CD4-positive, alpha-beta T cell treated with Interleukin-12 subunit alpha and Interleukin-12 subunit beta, for 1 hour (primary cell): ENCODE measurements at places on chromosomes 16 and 17.
A peak's percentile ranks its signal among the peaks of the same experiment; 100 is the strongest.

DNA sequence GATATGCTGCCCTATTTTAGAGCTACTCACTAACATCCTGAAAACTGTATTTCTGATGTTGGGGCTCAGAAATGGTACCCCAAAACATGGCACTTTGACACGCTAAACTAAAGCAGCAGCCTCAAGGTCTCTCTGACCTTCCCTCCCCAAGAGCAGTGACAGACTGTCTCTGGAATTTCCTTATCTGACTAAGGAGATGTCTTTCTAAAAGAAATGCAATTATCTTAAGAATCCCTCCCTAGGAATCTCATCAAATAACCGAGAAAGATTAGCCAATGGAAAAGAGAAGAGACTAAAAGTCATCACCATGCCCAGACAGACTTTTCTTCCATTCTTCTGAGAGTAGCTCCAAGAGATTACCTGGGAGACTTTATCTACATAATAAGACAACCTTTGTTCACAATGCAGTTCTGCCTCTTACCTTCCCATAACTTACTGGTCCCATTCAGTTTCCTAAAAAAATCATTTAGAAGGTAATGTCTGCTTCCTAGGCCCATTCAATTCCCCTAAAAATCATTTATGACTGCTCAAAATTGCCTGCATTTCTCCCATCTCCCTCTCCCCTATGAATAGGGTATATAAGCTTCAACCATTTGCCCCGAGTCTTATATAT is 123.9 kb downstream of the CPPED1 start:
- no peak for DNase-seq

DNA sequence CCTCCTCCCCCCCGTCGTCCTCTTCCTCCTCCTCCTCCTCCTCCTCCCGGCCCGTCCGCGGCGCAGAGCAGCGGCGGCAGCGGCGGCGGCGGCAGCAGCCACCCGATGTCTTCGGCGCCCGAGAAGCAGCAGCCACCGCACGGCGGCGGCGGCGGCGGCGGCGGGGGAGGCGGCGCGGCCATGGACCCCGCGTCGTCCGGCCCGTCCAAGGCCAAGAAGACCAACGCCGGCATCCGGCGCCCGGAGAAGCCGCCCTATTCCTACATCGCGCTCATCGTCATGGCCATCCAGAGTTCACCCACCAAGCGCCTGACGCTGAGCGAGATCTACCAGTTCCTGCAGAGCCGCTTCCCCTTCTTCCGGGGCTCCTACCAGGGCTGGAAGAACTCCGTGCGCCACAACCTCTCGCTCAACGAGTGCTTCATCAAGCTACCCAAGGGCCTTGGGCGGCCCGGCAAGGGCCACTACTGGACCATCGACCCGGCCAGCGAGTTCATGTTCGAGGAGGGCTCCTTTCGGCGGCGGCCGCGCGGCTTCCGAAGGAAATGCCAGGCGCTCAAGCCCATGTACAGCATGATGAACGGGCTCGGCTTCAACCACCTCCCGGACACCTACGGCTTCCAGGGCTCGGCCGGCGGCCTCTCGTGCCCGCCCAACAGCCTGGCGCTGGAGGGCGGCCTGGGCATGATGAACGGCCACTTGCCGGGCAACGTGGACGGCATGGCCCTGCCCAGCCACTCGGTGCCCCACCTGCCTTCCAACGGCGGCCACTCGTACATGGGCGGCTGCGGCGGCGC is at the start of gene FOXF1:
FOXF1 (plus strand) TSS at position 63 of the 797 bp plus-strand sequence; CDS start at position 106, 43 bp downstream.
- DNase-seq, result no peak

GRCh38 chr16:64234200-64234599 is 887.7 kb downstream of the CDH11 start:
- DNase-seq, result no peak

DNA sequence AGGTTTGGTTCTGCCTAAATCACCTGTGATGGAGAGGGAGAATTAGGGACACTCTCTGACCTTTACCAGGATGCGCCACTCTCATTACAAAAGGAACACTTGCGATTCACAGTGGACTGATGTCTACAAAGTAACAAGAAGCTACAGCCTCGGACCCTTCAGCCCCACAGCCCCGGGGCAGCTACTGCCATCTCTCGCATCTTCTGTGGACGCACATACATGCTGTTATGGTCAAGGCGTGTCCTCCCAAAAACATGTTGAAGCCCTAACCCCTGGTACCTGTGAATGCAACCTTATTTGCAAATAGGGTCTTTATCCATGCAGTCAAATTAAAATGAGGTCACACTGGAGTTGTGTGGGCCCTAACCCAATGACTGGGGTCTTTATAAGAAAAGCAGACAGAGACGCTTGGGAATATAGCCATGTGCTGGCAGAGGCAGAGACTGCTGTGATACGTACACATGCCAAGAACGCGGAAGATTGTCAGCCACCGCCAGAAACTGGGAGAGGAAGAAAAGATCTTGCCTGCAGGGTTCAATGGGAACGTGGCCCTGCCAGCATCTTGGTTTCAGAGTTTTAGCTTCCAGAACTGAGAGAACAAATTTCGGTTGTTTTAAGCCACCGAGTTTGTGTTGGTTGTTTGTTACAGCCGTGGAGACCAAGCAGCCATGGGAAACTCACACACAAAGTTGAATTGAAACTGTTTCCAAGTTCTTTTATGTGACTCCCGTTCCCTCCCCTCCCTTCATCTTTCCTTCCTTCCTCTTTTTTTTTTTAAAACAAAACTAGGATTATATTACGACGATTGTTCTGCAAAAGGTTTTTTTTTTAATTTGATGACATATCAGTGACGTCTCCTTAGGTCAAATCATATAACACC is 23.1 kb downstream of the ATP2C2 start:
- no peak for DNase-seq

DNA sequence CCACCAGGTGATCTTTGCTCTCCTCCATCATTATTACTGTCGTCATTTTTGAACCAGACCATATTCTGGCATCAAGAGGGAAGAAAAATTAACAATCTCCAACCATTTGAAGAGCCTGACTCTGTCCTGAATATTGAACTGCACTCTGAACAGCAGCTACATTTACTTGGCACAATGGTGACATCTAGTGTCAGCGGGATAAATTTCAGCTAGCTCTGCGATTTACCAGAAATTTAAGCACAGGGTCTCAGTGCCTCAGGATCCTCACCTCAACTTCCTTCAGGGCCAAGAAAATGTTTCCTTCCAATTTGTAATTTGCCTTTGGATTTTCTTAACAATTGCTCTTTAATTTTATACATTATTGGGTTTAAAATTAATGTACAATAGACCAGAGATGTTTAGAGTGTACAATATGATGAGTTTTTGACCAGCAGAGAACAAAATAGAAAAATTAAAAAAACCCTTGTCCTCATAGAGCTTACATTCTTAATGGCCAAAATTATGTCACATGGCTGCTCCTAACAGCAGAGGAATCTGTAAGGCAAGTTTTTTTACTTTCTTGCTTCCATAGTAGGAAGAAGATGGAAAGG is 10.7 kb upstream of the ZNF19 start:
- DNase-seq, result peak; percentile 67

DNA sequence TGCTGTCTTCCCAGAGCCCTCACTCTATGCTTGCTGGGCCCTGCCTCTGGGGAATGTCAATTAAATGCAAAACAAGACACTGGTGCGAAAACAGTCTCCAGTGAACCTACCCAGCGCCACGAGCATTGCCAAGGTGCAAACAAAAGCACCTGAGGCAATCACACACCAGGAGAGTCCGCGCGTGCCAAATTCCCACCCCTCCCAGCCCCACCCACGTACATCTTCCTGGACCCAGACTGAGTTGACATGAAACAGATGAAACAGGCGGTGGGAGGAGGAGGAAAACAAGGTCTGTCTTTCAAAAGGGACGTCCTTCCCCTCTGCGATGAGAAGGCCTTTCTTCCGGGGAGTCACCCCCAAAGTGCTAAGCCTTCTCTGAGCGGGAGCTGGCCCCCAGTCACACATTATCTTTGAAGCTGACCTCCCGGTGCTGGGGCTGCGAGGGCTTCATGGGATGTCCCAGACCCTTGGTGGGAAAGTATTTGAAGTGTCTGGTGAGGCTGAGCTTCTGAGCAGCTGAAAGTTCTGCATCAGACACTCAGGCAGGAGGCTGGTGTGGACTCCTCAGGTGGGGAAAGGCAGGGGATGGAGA is 200.4 kb downstream of the AXIN2 start:
- DNase-seq, result no peak

DNA sequence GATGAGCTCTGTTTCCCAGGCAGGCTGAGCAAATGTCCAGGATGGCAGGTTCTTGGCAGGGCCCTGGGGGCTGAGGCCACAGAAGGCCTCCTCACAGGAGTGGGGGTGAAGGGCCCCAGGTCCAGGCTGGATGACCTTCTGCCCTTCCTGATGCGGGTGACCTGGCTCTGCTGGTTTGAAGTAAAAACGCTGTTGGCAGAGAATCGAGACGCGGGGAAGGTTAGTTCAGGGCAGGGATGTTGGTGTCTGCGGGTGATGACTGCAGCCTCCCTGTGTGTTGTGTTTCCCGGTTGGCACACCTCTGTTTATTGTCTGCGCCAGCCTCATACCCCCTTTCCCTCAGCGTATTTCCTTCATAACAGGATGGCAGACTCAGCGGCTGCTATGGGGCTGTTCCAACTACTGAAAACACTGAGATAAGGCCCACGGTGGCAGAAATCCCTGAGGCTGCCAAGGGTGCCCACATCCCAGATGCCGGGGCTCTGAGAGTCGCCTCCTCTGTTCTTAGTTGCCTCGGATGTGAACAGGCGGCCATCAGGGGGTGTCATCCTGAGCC is 104.6 kb downstream of the METRNL start:
- DNase-seq, result no peak

GRCh38 chr17:15408803-15409202 is 58.6 kb downstream of the CDRT4 start:
- DNase-seq, result no peak

DNA sequence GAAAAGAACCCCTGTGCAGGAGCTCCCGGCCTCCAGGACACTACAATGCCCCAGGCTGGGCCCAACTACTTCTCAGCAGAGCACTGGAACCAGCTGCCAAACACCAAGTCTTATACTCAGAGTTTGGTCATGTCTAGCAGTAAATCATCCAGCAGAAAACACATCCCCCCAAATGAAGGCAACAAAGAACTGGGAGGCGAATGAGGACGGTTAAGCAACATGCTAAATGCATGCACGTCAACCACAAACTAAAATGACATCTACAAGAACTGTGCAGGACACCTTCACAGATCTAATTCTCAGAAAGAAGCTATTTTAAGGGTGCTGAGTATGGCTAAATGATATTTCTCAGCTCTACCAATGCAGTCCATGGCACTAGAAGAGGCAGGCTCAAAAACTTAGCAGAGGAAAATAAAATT is 7.6 kb upstream of the IRX5 start:
- no peak for DNase-seq

- no peak for DNase-seq
Measured at GRCh38 chr16:47753659-47754058, 292.5 kb downstream of the PHKB start.

DNA sequence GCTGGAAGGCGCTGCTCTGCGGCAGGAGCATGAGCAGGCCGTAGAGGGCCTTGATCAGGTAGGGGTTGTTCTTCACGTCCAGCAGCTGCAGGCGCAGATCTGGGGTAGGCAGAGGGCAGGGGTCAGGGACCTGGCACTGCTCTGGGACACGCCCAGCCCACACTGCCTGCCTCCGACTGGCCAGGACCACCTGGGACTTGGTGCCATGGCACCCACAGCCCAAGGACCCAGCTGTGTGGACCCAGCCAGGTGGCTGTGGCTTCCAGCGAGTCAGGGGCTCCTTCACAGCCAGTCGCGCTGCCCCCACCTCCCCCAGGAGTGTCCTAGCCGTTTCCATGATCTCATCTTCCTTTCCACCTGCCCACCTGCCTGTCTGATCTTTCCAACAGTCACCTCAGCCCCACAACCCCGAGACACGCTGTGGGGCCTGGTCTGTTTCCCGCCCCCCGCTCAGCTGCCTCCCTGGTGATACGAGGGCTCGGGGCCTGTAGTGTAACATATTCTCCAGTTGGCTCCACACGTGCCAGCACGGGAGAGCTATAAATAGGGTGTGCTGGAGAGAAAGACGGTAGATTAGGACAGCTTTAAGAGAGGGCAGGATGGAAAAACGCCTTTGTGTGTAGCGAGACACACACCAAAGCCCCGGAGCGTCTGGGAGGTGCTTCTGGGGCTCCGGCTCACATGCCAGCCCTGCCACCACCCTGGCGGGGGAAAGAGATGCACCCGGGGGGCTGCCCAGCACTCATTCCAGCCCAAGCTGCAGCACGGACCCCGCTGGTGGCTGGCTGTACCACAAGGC is 7.2 kb upstream of the MTSS2 start:
- DNase-seq, result no peak

- no peak for DNase-seq
Measured at GRCh38 chr17:41724476-41725050, 9.9 kb downstream of the HAP1 start.

DNA sequence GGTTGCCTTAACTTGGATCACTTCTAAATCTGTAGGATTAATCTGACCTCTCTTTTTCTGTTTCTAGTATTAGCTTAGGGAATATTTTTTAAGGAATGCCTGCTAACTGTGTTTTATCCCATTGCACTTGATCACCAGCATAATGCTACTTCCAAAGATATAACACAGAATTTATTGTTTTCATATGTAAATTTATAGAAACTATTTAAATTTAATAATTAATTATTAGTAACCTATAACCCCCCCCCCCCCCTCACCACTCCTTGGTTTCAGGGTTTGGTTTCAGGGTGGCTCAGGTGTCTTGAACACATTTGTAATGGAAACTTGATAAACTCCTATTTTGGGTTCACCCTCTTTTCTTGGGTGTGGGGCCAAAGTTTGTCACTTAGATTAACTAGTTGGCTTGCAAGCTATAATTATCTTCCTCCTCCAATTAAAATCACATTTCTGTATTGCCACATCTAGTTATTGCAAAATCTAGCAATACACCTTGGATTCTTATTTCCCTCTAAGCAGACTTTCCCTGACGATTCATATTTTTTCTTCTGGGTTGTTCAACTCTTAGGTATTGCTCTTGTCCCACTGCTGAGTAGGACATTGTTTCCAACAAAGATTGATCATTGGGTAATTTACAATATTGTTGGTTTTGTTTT is 18.3 kb downstream of the KRT12 start:
- DNase-seq, result no peak

- DNase-seq, result no peak
Measured at GRCh38 chr16:74673876-74674275, 7.2 kb upstream of the RFWD3 start.

GRCh38 chr17:6496116-6496481 is 51.8 kb downstream of the PIMREG start:
- no peak for DNase-seq

DNA sequence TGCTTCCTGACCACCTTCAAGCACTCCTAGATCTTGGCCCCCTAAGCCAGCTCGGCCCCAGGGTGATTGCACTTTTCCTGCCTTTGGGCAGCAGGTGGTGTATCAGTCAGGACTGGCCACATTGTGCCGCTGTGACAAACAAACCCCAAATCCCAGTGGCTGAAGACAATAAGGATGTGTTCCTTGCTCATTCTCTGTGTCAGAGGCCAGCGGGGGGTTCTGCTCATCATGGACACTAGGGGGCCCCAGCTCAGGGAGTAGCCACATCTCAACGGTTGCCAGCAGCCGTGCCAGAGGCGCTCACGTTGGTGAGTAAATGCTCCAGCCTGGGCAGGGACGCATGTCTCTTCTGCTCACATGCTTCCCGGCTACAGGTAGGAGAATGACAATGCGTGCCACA is 60.4 kb downstream of the ZDHHC7 start:
- DNase-seq, result peak; percentile 37
